ENCODE measurements at places on chromosomes 11 and 22. TPM values are rescaled to one million over a fixed set of nuclear protein-coding genes. Genes with fewer than 3 reads are reported as not detected.

Gene F2
- total RNA-seq, result not detected

Gene DBX1
- not detected for total RNA-seq

Gene YAP1
- 295 TPM for total RNA-seq

Gene DMC1
- total RNA-seq, result 7.2 TPM

Gene MUC6
- total RNA-seq, result not detected

Gene MIEF1
- total RNA-seq, result 36.8 TPM

Gene FAM168A
- total RNA-seq, result 50.3 TPM

Gene CYTH4
- not detected for total RNA-seq

Gene NLRP14
- total RNA-seq, result 0.16 TPM

Gene VWA5A
- 19.2 TPM for total RNA-seq

Gene KCNJ11
- not detected for total RNA-seq

Gene MYEOV
- 0.49 TPM for total RNA-seq

Gene DCPS
- total RNA-seq, result 11.7 TPM

Gene DKK3
- 551 TPM for total RNA-seq

Gene LDHA
- total RNA-seq, result 1,015 TPM

Gene EIF3F
- 386 TPM for total RNA-seq

Gene NPTXR
- total RNA-seq, result 1.5 TPM

Gene CABP4
- total RNA-seq, result not detected

Gene NXPE4
- total RNA-seq, result not detected

Gene CHST1
- total RNA-seq, result 0.73 TPM

Gene OR52N4
- not detected for total RNA-seq

Gene ANAPC15
- 18.0 TPM for total RNA-seq

Gene XBP1
- total RNA-seq, result 288 TPM

Gene POLA2
- total RNA-seq, result 3.4 TPM

Gene ARHGAP8
- 2.4 TPM for total RNA-seq

Gene ATG2A
- 17.5 TPM for total RNA-seq

Gene CD6
- not detected for total RNA-seq

Gene LRRC32
- 46.4 TPM for total RNA-seq

Gene LINC01488
- not detected for total RNA-seq

Gene MRGPRX3
- total RNA-seq, result not detected

Gene FBLN1
- 528 TPM for total RNA-seq

Gene NLRP10
- total RNA-seq, result 2.9 TPM

Gene TRIM51
- not detected for total RNA-seq

Gene LRRN4CL
- 63.6 TPM for total RNA-seq

Gene POU2AF2
- not detected for total RNA-seq

Gene HBE1
- total RNA-seq, result not detected

Gene B3GAT1
- total RNA-seq, result not detected
